ENCODE measurements at places on chromosomes 12 and 14.

DNA sequence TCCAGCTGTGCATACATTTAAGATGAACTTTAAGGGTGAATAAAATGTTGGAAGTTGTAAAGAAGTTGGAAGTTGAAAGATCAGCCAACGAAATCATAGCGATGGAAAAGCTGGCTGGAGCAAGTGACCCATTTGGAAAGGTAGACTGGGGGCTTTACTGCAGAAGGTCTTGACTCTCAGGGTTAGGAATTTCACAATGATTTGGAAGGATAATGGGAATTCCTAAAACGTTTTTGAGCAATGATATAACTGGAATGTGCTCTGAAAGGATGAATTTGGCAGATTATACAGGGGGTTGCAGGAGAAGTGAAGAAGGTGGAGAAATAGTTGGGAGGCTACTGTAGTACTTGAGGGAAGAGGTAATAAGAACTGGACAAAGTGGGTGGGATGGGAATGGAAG is 27.4 kb downstream of the EMP1 start:
- DNase-seq, result no peak

DNA sequence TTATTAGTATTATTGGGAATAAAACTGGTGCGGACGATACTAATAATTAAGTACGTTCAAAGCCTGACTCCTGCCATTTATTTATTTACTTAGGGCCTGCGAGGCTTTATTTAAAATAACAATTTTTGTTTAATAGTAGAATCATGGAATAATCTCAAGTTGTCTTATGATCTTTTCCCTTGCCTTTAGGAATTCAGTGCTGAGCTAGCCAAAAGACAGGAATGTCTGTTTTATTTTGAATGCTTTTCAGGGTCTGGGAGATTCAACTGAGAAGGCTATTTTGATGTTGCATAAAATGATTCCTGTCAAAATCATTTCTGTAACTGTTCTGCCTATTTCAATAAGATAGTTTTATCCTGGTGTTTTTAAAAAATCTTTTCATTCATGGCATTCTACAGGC is 489.8 kb downstream of the EGLN3 start:
- DNase-seq, result no peak

DNA sequence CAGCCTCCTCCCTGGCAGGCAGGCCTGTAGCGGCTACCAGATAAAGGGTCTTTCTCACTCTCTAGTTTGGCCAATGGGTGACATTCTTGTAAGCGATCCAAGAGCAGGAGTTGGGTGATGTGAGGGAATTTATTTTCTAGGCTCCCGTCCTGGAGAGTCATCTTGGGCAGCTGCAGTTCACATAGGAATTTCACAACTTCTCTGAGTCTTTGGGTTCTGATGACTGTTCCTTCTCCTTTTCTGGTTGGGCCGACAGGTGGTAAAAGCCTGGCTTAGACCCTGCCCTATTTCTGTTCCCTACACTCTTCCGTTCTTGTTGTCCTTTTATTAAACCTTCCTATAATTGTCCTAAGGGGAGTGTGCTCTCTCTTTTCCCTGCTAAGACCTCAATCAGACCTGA is 42.6 kb upstream of the POC1B start:
- no peak for DNase-seq

- no peak for DNase-seq
Observed at GRCh38 chr12:108394196-108394595, 55.1 kb upstream of the CMKLR1 start.

DNA sequence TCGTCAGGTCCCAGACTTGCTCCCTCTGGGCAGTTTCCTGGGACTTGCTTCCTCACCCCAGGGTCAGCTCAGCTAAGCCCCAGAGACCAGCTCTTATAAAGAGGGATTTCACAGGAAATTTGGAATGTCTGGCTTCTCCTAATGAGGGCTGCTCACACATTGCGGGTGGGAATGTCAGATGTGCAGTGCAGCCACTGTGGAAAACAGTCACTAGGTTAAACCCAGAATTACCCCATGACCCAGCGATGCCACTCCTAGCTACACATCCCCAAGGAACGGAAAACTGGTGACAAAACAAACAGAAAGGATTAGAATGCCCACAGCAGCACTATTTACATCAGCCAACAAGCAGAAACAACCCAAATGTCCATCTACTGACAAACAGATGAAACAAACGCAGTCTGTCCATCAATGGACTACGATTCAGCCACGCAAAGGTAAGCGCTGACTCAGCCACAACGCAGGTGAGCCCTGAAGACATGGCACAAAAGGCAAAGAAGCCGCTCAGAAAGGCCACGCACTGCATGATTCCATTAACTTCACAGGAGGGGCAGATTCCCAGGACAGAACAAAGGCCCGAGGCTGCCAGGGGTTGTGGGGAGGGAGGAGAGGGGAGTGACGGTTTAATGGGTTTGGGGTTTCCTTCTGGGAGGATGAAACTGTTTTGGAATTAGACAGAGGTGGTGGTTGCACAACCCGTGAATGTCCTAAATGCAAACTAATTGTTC is 63.0 kb downstream of the NCOR2 start:
- no peak for DNase-seq

- peak; percentile 57 for DNase-seq
Observed at GRCh38 chr14:68819260-68819691, 26.4 kb upstream of the ZFP36L1 start.

GRCh38 chr14:103916636-103917262 is 11.5 kb upstream of the TDRD9 start:
- no peak for DNase-seq

DNA sequence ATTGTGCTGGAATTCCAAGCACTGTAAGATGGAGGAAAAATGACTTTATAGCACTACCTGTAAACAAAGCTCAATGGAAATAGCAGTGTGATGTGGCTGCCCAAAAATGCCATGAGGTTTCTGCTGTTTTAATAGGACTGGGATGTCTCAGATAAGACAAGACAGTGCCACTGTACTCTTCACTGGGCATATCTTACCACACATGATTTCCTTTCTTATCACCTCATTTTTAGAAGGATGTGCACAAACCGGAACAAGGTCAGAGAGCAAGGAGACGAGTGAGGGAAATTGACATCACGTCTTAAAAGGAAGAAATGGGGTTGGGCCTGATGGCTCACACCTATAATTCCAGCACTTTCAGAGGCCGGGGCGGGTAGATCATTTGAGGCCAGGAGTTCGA is 38.4 kb upstream of the FGD4 start:
- no peak for DNase-seq

- no peak for DNase-seq
Observed at GRCh38 chr12:84329938-84330337, 582.7 kb downstream of the SLC6A15 start.

DNA sequence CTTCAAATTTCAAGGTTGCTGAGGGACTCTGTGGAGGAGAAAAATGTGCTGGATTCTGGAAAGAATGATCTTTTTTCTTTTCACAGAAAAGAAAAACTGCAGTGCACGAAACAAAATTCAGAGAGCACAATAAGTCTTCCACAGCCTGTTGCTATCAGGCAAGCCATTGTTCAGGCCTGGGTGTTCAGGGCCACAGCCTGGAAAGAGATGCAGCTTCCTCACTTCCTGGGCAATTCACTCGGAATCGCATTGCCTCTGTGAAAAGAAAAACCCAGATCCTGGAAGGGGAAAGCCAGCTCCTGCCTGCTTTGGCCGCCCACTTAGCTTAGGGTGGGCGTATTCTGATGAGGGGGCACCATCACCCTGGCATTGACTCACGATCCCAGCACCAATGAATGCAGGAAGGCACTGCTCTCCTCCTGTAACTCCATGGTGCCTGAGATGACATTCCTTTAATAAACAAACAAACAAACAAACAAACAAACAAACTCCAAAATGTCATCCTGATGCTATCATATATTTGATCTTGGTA is 863.9 kb downstream of the BCL11B start:
- DNase-seq, result no peak

- DNase-seq, result no peak
Observed at GRCh38 chr12:80001562-80001961, 66.7 kb upstream of the PPP1R12A start.

- DNase-seq, result peak; percentile 67
Observed at GRCh38 chr12:48296586-48297282, 54.0 kb downstream of the ZNF641 start.

DNA sequence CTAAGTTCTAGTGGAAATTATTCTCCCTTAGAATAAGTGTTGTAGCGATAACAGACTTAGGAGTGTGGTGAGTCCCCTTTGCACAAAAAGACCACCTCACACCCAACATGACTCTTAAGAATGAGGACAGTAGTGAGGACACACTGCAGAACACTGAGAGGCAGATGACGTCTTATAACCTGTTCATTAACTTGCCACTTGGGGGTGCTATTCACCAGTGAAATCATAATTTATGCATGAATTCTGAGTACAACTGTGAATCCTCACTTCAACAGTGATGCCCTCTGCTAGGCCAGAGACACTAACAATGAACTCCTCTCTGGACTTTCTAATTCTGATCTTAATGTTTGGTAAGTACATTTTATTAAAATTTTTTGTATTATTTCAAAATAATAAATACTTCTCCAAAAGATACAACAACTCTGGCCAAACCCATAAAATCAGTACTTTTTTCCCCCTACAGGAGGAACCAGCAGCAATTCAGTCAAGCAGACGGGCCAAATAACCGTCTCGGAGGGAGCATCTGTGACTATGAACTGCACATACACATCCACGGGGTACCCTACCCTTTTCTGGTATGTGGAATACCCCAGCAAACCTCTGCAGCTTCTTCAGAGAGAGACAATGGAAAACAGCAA is 274.7 kb downstream of the DAD1 start:
- peak; percentile 7 for DNase-seq

DNA sequence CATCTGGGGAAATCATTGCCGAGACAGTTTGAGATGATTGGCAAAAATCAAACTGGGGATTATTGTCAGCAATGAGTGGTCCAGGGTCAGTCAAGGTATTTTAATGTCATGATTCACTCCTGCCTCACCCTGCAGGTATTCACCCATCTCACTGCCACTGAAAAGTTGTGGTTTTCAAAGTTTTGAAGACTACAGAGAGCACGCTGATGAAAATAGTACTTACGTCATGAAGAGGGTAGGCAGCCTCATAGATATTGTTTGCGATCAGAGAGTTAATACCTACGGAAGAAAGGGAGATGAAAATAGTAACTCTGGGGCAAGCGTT is 138.0 kb downstream of the ANO2 start:
- no peak for DNase-seq

DNA sequence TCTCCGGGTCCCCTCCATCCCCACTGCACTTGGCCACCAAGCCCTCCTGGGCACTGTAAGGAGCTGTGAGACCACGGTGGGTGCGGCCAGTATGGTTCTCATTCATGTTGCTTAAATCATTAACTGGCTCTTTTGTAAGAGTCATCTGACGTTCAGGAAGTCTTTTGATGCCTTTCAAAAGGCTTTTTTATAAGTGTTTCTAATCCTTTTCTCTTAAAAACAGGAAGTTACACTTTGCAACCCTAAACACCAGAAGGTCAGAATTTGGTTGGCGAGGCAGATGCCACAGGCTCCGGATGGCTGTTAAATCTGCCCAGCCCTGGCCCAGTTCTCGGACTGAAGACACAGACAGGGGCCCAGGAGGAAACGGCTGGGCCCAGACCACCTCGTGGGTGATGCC is 26.1 kb upstream of the DIO3 start:
- DNase-seq, result no peak

DNA sequence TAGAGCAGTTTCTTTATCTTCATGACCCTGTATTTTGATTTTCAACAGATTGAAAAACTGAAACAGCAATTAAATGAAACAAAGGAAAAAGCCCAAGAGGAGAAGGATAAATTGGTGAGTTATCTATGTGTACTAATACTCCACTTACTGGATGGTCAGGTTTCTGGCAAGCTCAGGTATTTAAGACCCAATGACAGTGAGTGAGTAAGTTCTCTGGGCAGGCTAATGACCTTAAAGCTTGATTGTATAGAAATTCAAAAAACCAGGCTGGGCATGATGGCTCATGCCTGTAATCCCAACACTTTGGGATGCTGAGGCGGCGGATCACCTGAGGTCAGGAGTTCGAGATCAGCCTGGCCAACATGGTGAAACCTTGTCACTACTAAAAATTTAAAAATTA is 10.0 kb downstream of the BBOF1 start:
- no peak for DNase-seq

DNA sequence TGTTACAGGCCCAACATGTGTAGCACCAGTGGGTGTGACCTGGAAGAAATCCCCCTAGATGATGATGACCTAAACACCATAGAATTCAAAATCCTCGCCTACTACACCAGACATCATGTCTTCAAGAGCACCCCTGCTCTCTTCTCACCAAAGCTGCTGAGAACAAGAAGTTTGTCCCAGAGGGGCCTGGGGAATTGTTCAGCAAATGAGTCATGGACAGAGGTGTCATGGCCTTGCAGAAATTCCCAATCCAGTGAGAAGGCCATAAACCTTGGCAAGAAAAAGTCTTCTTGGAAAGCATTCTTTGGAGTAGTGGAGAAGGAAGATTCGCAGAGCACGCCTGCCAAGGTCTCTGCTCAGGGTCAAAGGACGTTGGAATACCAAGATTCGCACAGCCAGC is 8.6 kb downstream of the BCL2L14 start:
- no peak for DNase-seq

GRCh38 chr14:68593806-68594536 is 198.9 kb downstream of the ZFP36L1 start:
- DNase-seq, result peak; percentile 14

- DNase-seq, result no peak
Observed at GRCh38 chr12:106897082-106897481, 58.6 kb upstream of the TMEM263 start.

DNA sequence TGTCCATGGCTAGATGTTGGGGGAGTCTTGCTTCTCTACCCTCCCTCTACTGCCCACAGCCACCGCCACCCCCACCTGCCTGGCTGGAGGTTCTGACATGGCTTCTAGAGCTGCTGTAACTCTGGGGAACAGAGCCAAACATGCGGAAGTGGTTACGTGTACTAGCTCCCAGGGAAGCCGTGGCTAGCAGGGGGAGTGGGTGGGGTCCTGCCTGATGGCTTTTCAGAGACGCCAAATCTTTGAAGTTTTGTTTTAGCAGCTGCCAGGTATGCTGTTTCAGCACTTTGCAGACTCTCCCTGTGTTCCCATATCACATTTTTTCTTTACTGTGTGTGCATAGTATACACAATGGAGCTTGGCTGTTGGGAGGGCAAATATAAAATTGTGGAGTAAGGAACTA is 150.3 kb downstream of the TGFB3 start:
- DNase-seq, result peak; percentile 63

DNA sequence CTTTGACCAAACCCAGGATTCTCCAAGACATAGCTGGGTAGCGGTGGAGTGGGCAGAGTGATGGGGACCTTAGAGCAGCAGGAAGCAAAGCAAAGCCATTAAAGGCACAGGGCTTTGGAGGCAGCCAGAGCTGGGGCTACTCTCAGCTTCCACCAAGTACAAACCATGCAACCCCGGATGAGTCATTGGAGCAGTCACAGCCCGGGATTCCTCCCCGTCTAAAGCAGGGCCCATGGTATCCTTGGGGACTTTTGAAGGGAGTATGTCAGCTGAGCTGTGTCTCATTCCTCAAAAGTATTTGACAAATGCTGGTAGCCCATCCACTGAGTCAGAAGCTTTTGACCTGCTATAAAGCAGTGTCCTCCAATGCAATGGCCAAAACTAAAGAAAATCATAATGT is 9.7 kb upstream of the IFI27 start:
- no peak for DNase-seq

DNA sequence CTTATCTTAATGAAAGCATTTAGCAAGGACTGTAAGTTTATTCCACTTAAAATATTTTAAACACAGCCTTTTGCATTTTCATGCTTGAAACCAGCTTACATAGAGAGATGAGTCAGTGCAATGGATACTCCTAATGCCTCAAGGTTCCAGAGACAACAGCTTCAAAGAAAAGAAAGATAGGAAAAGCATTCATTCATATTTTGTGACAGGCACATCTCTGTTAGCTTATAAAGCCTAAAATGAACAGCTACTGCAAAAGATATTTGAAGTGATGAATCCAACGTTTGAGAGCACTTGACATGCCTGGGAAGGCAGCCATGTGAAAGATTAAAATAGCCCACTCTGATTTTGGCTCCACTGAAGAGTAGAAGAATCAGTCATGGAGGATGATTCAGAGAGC is 814.5 kb downstream of the RPS29 start:
- no peak for DNase-seq
